H1 (cell line): ENCODE measurements at places on chromosomes 12 and 14.

DNA sequence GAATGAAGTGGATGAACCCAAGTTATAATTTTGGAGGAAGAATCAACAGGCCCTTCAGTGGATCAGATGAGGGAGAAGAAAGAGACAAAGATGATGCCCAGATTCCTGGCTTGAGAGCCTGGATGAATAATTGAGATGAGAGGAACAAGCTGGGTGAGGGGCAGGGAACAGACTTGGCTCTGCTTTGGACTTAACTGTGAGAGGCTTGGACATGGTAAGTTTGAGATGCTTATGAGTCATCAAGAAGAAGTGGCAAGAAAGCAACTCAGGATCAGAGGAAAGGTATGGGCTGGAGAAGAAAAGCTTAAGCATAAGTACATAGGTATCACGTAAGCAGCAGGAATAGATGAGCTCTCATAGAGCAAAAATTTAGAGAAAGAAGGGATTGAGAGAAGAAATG, 55.3 kb downstream of the FIGNL2 start:
- no peaks in the 10 kb centered on the region for H3K27me3 ChIP-seq
- no peaks in the 10 kb centered on the region; the same call in 1 of the 2 replicates for H3K36me3 ChIP-seq
- no peak overlapping the region for H3K4me3 ChIP-seq
- no peak for DNase-seq
- H3K4me1 ChIP-seq: no peaks in the 10 kb centered on the region

GRCh38 chr12:118337194-118337838, 35.4 kb downstream of the TAOK3 start:
- no peaks in the 10 kb centered on the region for H3K27me3 ChIP-seq
- no peak overlapping the region for H3K27ac ChIP-seq
- DNase-seq: no peak
- no peak overlapping the region for H3K4me3 ChIP-seq
- no peaks in the 10 kb centered on the region for H3K36me3 ChIP-seq

DNA sequence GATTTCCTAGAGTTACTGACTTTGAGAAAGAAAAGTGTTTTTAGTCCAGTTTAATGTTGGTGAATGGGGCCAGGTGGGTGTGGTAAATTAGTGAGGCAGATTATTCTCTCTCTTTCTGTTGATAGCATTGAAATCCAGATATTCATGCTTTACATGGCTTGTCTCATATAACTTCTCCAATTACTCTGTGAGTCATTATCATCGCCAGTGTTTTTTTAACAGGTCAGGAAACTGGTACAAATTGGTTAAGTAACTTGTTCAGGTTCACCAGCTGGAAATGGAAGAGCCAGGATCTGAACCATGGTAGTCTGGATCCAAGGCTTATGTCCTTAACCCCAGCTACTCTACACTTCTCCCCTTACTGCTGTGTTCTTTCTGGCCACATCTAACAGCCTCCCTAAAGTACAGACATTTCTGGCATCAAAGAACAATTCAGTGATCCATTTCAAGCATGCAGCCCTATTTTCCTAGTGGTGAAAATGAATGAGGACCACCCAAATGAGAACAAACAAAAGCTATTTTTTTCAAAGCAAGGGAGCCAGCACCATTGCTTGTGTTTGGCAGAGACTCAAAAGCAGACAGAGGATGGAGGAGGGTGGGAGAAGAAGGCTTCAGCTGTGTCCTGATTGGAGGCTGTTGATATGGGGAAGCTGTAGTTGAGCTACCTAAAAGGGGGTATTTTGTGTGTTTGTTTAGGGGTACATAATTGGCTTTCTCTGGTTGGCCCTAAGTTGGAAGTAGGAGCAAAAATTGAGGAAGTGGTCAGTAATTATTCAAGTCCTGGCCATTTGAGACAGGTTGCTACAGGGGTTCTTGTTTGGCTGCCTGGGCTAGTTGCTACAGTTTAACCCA, 1.7 kb downstream of the IRAK3 start:
- no peak for DNase-seq
- H3K27ac ChIP-seq: no peak overlapping the region
- H3K27me3 ChIP-seq: peaks cover 29% of the 10 kb centered on the region
- H3K4me3 ChIP-seq: no peak overlapping the region
- peaks cover 3% of the 10 kb centered on the region; the same call in 1 of the 2 replicates for H3K4me1 ChIP-seq

DNA sequence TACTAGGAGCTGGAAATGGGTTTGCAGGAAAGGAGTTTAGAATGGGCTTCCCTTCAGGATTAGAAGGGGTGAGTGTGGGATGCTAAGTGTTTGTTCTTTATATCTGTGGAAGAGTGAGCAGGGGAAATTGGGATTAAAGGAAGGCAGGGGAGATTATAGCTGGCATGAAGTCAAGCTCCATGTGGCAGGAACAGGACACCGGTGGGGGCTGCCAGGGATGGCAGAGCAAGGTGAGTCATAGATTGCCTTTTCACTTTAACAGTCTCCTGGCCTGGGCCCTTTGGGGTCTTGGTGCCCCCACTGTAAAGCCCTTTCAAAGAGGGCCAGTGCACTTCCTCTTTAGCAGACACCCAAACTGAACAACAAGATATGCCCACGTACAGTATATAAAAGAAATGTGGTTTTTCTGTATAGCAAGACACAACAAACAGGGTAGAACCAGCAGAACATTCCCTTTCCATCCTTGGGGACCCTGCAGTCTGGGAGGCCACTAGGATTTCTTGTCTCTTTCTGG, 23.1 kb upstream of the FBXO21 start:
- DNase-seq: no peak
- no peaks in the 10 kb centered on the region for H3K27me3 ChIP-seq
- no peak overlapping the region for H3K27ac ChIP-seq
- H3K36me3 ChIP-seq: no peaks in the 10 kb centered on the region
- H3K4me3 ChIP-seq: no peak overlapping the region
- H3K4me1 ChIP-seq: no peaks in the 10 kb centered on the region

- DNase-seq: no peak
- H3K4me1 ChIP-seq: no peaks in the 10 kb centered on the region
- H3K36me3 ChIP-seq: no peaks in the 10 kb centered on the region
- H3K4me3 ChIP-seq: no peak overlapping the region
Observed at GRCh38 chr14:73977896-73978295, 27.8 kb downstream of the COQ6 start.

- H3K27me3 ChIP-seq: no peaks in the 10 kb centered on the region
- H3K27ac ChIP-seq: no peak overlapping the region
- no peak overlapping the region for H3K4me3 ChIP-seq
Observed at GRCh38 chr12:104352106-104352713, 48.7 kb downstream of the EID3 start.

- H3K4me1 ChIP-seq: peaks cover 2% of the 10 kb centered on the region; the same call in 1 of the 2 replicates
- peak; percentile 83 for DNase-seq
- H3K4me3 ChIP-seq: peak within 1 kb of the TSS; percentile 77
- H3K36me3 ChIP-seq: no peaks in the 10 kb centered on the region
- peak within 1 kb of the TSS; percentile 97 for H3K27ac ChIP-seq
Observed at GRCh38 chr12:50763639-50764285, at the start of gene ATF1. Gene ATF1 (plus strand): TSS chr12:50764101. CDS start chr12:50780146, 16,045 bp downstream.

DNA sequence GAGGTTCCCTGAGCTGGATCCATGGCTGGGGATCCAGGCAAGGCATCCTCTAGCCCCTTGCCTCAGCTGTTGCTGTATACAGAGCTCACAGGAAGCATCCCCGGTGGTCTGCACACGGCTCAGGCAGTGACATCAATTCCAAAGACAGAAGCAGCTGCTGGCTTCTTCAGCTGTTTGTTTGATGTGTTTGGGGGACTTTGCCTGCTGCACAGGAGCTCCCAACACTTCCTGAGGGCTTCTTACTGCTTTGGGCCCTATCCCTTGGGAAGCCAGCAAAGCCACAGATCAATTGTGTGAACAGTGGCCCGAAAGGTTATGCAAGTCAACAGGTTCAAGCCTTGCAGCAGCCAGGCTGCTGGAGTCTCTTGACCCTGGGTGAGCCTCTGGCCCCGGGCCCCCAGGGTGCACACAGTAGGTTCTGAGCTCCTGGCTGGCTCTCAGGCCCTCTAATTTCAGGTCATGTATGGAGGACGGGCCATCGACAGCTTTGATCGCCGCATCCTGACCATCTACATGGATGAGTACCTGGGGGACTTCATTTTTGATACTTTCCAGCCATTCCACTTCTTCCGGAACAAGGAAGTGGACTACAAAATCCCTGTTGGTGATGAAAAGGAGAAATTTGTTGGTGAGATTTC, 42.6 kb downstream of the CCDC92 start:
- H3K4me1 ChIP-seq: no peaks in the 10 kb centered on the region
- H3K4me3 ChIP-seq: no peak overlapping the region
- no peaks in the 10 kb centered on the region for H3K27me3 ChIP-seq
- H3K36me3 ChIP-seq: no peaks in the 10 kb centered on the region
- H3K27ac ChIP-seq: no peak overlapping the region
- DNase-seq: no peak

DNA sequence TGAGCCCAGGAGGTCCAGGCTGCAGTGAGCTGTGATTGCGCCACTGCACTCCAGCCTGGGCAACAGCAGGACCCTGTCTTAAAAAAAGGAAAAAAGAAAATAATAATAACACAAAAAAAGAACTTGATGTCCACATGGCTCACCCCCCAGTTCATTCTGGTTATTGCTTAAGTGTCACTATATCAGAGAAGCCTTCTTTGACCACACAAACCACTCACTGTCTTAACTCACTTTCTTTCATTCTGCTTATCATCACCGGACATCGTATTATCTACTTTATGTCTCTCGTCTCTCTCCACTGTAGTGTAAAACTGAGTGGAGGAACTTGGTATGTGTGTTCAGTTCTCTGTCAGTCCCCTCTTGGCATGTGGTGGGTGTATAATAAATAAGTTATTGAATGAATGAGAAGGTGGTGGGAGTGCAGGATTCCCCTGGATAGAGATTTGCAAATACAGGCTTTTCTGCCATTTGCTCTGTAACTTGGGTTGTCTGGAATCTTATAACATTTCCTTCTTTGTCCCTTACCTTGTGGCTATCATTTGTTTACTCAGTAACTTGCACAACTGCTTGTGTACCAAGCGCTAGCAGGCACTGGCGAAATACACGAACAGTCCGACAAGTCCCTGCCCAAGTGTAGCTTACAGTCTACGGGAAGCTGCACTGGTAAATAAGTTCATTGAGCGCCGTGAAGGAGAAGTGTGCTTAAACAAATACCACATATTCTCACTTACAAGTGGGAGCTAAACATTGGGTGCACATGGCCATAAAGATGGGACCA, 86.6 kb upstream of the TRAF3 start:
- H3K36me3 ChIP-seq: no peaks in the 10 kb centered on the region
- no peak overlapping the region for H3K4me3 ChIP-seq
- no peak overlapping the region for H3K27ac ChIP-seq

DNA sequence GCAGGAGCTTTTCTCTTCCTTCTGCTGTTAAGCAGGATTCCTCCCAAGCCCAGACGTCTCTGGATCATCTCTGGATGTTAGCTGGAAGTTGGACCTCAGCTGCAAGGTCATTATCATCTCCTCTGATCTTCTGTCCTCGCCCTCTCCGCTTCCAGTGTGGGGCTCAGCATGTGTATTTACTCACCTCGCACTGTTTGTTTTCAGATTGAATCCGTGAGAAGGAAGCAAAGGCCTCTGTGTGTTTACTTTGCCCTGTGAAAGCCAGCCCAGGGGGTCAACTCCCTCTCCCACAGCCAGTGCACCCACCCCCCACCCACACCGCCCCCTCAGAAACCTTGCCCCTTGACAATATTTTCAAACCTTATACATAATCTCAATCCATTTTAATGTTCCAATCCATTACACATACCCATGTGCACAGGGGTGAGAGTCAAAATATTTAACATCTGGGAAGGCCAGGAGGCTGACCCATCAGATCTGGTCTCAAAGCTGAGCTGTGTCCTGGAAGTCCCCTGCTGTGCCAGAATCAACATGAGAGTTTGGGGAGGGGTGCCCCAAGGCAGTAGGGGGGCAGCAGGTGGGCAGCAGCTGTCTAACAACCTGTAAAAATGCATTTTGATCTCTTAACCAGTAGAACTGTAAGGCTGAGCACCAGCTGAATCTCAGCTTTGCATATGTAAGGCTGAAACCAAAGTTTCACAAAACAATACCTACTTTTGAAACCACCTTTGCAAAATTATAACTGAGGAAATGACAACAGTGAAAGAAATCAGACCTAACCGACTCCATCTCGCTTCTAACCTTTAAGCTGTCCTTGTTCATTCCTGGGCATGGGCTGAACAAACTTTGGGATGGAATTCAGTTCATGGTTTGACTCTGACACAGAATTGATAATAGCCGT, 157.9 kb downstream of the ZNF664 start:
- no peaks in the 10 kb centered on the region for H3K36me3 ChIP-seq
- peak; percentile 62 for DNase-seq
- H3K27me3 ChIP-seq: no peaks in the 10 kb centered on the region
- H3K4me1 ChIP-seq: peaks cover 11% of the 10 kb centered on the region; the same call in 1 of the 2 replicates
- no peak overlapping the region for H3K4me3 ChIP-seq
